ENCODE measurements at places on chromosomes 11 and 22.

- peak; percentile 5 for DNase-seq
Observed at GRCh38 chr11:113189909-113190667, 124.3 kb upstream of the TTC12 start.

- DNase-seq: peak; percentile 7
Observed at GRCh38 chr11:121018746-121019145, 5.2 kb upstream of the TBCEL start.

DNA sequence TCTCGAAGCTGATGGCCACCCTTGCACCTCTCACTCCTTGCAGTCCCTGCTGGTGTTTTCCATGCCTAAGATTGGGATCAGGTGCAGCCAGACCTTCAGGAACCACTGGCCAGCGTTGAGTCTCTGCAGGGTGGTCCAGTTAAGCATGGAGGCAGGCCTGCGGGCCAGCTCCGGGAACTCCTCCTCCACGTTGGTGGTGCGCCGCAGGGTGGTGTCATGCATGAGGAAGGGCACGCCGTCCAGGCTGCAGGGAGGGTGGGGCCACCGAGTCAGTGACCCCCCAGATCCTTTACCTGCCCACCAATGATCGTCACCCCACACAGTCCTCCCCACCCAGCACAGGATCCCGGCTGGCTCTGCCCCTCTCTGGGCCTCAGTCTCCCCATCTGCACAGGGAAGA, 10.0 kb upstream of the KLHL35 start:
- DNase-seq: no peak

GRCh38 chr11:45042560-45042959, 91.9 kb upstream of the TP53I11 start:
- peak; percentile 94 for DNase-seq

DNA sequence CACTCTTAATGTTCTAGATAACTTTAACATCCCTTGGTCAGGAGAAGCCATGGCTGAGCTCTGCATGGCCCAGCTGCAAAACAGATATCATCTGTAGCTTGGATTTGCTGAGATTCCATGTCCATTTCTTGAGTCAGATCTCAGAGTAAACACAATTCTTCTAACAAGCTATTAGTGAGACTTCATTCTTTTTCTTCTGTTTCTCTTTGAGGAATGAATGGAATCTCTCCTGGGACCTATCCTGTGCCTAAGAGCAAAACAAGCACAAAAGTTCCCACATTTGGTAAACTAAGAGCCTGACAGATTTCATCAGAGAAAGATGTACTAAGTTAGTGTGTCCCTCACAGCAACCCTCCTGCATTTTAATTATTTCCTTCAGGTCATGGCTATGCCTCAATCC, 142.8 kb downstream of the MAML2 start:
- no peak for DNase-seq

DNA sequence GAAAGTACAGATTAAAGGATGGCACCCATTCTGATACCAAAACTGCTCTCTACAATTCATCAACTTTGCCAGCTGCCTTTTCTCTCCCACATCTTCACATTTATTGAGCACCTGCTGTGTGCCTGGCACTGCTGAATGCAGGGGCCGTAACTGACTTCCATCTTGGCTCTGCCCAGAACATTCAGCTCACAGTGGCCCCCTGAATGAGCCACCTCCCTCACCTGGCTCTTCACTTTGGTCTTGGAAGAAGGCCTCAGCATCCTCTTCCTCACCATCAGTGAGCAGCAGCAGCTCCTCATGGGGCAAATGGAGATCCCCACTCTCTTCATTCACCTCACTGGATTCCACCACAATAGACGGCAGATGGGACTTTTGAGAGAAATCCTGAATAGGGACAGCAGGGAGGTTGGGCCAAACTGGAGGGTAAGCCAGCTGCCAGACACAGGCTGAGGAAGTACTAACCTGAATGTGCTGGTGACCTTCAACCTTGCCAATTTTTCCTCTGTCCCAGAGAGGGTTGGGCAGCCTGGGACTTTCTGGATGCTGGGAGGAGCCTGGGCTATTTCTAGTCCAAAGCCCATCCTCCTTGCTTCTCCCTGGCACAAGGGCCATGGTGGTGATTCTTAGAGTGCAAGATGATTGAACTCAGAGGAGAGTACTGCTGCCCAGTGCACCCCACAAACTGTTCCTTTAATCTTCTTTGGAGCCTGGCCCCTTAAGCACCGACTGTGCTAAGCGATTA, 1.9 kb upstream of the UQCC3 start:
- DNase-seq: peak; percentile 22

GRCh38 chr11:105124756-105125155, 14.8 kb downstream of the CARD18 start:
- no peak for DNase-seq

- DNase-seq: peak; percentile 56
Observed at GRCh38 chr11:45733176-45733575, 67.8 kb upstream of the CHST1 start.

DNA sequence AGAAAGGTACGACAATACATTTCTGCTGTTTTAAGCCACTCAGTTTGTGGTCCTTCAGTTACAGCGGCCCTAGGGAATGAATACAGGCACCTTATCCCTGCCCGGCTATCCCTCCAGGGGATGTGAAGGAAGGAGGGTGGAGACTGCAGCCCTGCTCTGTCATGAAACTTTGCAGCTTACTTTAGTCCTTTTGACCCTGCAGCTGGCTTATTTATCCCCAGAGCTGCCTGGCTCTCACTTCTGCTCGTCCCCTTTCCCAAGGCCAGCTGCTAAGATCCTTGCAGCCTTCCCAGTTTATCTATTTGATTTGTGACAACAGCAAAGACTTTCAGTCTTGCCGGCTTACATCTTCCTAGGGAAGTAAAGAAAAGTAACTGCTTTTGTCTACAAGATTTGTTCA, 55.2 kb downstream of the SC5D start:
- no peak for DNase-seq

GRCh38 chr22:44586999-44587736, 89.1 kb upstream of the RTL6 start:
- peak; percentile 94 for DNase-seq

GRCh38 chr11:39365809-39366436, 2093.5 kb downstream of the LRRC4C start:
- DNase-seq: no peak

GRCh38 chr11:15258433-15259165, 143.9 kb downstream of the INSC start:
- peak; percentile 14 for DNase-seq

DNA sequence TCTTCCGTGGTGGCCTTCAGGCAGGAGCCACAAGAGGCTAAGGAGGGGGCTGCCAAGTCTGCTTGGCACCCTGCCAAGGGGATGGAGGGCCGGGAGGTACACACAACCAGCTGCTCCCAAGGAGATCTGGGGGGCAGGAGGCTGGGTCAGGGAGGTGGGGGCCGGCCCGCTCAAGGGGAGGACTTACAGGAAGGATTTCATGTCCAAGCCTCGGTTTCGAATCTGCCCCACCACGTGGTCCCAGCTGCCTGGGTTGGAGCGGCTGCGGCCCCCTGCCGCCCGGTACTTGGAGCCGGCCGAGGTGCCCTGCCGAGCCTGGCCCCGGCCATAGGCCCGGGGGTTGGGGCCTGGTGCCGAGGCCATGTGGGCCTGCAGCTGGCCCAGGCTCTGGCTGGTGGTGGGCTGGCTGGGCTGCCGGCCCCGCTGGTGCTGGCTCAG, 33.5 kb downstream of the LRRC10B start:
- DNase-seq: no peak

- no peak for DNase-seq
Observed at GRCh38 chr11:44630511-44631210, 65.2 kb downstream of the CD82 start.

DNA sequence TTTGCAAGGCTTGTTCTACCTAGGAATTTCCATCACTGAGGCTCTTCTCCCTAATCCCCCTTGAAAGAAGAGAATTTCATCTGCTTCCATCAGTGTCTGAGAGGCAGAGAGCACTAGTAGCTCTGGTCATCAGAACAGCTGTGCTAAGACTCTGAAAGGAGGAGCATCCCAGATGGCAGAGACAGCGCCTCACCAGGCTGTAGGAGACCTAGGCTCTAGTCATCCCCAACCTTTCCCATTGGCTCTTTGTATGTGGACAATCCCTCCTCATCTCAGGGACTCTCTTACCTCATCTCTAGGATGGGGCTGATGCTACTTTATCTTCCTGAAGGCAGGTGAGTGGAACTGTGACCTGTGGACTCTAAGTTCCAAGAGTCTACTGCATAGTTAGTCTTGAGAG, 8.8 kb upstream of the OR9I1 start:
- DNase-seq: no peak

DNA sequence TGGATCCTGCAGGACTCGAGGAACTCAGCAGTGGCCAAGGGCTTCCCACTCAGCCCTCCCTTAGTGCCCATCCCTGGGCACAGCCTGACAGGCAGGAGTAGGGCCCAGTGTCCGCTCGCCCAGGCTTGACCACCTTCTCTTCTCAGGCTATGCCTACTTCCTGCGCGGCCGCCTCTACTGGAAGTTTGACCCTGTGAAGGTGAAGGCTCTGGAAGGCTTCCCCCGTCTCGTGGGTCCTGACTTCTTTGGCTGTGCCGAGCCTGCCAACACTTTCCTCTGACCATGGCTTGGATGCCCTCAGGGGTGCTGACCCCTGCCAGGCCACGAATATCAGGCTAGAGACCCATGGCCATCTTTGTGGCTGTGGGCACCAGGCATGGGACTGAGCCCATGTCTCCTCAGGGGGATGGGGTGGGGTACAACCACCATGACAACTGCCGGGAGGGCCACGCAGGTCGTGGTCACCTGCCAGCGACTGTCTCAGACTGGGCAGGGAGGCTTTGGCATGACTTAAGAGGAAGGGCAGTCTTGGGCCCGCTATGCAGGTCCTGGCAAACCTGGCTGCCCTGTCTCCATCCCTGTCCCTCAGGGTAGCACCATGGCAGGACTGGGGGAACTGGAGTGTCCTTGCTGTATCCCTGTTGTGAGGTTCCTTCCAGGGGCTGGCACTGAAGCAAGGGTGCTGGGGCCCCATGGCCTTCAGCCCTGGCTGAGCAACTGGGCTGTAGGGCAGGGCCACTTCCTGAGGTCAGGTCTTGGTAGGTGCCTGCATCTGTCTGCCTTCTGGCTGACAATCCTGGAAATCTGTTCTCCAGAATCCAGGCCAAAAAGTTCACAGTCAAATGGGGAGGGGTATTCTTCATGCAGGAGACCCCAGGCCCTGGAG, 3.3 kb upstream of the SMARCB1 start:
- DNase-seq: no peak

DNA sequence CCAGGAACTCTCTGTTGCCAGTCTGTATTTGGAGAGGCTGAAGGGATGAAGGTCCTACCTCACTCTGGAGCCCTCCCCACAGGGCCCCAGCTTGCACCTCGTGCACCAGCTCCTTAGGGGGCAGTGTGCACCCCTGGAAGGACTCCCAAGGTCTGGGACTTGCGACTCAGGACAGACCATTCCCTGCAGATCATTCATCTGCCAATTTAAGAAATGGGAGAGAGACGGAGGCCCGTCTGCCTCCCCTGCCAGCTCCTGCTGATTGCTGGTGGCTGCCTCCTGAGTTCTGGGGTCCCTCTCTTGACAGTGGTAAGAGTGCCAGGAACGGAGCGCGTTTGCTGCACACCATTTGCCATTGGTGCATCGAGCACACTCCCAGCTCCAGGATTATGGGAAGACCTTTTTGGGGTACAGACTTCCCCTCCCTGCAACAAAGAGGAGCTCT, 27.4 kb upstream of the MALAT1 start:
- DNase-seq: no peak

DNA sequence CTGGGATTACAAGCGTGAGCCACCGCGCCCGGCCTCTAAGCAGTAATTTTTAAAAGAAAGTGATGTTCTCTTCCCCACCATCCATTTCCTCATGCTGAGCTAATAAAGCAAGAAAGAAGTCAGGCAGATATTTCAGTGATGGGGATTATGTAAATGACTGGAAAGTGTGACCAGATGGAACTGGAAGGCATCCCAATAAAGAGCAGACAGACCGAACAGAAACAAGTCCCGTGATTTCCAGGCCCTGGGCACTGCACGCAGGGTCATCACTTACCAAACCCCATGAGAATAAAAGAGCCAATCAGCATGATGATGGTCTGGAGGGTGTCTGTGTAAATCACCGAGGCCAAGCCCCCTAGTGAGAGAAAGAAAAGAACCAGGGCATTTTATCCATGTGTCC, 18.2 kb downstream of the SLC5A4 start:
- DNase-seq: no peak

- no peak for DNase-seq
Observed at GRCh38 chr11:62431171-62431901, 12.5 kb downstream of the SCGB1A1 start.

DNA sequence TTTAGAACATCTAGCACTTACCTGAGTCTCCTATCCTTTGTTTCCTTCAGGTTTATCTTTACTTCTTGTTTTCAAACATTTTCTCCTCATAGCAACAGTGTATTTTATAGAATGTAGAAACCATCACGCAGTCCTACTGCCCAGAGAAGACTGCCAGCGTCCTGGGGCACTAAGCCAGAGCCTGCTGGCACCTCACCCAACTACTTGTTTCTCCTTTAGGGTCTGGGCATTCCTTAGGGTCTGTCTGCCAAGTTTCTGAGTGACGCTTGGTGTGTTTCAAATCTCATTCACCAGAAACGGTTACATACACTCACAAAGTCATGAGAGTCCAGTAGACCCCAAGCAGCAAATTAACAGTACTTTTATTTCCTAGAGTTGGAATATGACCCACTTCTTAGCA, 49.6 kb upstream of the SLC25A1 start:
- no peak for DNase-seq

DNA sequence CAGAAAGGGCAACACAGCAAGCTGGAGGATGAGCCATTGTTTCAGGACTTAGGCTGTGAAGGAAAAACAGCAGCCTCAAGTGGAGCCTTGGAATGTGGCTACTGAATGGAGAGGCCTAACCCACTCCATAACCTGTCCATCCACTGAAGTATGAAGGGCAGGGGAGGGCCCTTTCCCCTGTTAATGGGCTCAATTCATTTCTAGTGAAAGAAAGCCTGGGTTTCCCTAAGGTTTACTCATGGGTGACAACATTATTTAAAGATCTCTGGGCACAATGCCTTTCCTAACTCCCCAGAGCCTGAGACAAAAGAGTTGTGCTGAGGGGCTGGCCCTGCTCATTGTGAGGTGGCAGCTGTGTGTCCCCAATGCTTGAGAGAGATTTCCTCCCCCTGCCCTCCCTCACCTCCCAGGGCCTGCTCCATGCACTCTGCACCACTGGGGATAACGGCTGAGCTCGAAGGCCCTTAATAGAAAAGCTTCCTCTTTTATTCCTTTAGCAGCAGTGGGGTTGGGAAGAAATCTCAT, 83.8 kb downstream of the ME3 start:
- DNase-seq: peak; percentile 78

- DNase-seq: no peak
Observed at GRCh38 chr11:1506981-1507380, 20.4 kb upstream of the MOB2 start.

DNA sequence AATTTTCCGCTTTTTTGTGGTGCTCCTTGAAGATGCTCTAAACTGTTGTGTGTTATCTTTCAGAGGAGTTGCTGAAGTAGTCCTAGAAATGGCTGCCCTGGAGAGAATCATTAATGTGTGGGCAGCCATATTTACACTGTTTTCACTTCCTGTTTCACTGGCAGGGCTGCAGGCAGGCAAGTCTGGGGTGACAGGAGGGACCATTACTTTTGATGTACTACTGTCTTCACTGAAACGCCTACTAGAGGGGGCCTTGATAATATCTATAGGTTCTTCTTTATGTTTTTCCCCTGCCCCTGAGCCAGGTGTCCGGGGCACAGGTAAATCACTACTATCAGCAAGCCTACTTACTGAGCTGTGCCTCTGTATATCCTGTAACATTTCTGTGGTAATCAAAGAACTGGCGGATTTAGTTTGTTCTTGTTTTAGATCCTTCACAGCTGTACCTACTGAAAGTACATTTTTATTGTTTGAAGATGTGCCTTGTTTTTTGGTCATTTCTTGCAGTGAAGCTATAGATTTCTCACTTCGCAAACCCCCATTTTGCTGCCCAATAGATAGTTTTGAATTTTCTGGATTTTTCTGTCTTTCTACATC, 39.7 kb downstream of the ACAT1 start:
- no peak for DNase-seq
